ENCODE measurements at places on chromosomes 7 and 10.

- no peak for DNase-seq
These were observed 301.9 kb upstream of the DGKB start for GRCh38 chr7:15204421-15204820.

- no peak for DNase-seq
These were observed 80.1 kb downstream of the TCERG1L start for GRCh38 chr10:131231323-131231964.

- DNase-seq: peak; percentile 58
These were observed 201.0 kb upstream of the TPK1 start for GRCh38 chr7:145036604-145037405.

GRCh38 chr10:110144507-110144906, 62.9 kb upstream of the MXI1 start:
- DNase-seq: no peak

- DNase-seq: no peak
These were observed 39.4 kb upstream of the PHF14 start for GRCh38 chr7:10934292-10934691.

GRCh38 chr7:1846331-1847065, 176.4 kb downstream of the ELFN1 start:
- DNase-seq: no peak

DNA sequence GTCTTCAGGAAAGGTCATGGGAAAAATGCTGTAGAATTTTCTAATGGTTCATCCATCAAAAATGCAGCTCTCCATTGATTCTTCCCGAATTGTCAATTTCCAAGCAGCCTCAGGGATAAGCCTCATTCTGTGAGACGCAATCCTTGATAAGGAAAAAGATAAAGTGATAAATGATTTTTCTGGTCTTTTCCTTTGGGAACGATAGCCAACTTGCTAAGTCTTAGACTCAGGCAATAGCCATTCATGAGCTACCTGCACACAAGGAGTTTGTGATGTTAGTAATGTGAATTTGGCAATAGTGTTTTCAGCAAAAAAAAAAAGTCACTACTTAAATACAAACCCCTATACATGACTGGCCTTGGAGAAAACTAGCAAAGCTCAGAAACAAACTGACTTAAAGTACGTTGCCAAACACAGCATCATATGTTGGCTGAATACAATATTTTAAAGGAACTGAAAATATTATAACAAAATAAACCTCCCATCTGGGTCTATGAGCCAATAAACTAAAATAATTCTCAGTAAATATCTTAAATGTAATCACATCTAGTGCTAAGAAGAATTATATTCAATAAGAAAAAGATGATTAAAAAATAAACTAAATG, 75.5 kb downstream of the KLF6 start:
- DNase-seq: no peak

DNA sequence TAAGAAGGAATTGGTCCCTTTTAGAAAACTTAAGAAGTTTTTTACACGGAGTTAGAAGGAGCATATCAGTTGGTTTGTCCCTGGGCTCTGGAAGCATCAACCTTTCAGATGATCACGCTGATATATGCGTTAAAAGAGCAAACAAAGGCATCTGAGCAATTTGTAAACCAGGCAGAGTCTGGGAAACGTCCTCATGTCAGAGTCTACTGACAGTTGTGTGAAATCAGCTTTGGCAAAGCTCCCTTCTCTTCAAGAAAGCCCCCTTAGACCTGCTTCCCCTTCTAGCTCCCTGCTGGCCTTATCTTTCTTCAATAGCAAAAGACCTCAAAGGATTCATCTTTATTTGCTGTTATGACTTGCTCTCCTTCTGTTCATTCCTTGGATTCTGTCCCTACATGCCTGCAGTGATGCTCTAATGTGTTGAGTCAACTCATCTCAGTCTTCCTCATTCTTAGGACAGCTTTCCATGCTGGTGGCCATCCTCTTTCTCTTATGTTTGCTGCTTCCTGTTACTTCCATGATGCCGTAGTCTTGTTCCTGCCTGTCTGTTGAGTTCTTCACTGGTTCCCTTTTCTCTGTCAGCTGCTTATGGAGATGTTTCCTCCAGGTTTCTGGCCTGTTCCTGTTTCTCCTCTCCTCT, 106.5 kb upstream of the BMPER start:
- no peak for DNase-seq

DNA sequence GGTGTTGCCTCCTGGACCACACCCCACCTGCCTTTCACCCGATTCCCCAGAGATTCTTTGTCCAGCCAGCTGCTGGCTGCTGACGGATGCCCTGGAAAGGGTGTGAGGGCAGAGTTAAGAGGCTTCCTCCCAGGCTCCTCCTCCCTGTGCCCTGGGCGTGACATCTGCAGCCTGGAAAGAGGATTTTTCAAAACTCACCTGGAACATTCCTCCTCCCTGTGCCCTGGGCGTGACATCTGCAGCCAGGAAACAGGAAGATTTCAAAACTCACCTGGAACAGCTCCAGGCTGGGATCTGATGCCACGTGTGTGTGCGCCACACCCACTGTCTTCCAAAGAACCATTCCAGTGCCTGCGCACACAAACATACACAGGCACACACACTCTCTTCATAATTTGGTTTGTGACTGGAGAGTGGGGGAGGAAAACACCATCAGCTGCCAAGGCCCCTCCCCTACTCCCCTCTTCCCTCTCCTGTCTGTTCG, 5.2 kb downstream of the MARVELD1 start:
- peak; percentile 94 for DNase-seq

- DNase-seq: no peak
These were observed 81.6 kb downstream of the DNAJB6 start for GRCh38 chr7:157418204-157419034.

DNA sequence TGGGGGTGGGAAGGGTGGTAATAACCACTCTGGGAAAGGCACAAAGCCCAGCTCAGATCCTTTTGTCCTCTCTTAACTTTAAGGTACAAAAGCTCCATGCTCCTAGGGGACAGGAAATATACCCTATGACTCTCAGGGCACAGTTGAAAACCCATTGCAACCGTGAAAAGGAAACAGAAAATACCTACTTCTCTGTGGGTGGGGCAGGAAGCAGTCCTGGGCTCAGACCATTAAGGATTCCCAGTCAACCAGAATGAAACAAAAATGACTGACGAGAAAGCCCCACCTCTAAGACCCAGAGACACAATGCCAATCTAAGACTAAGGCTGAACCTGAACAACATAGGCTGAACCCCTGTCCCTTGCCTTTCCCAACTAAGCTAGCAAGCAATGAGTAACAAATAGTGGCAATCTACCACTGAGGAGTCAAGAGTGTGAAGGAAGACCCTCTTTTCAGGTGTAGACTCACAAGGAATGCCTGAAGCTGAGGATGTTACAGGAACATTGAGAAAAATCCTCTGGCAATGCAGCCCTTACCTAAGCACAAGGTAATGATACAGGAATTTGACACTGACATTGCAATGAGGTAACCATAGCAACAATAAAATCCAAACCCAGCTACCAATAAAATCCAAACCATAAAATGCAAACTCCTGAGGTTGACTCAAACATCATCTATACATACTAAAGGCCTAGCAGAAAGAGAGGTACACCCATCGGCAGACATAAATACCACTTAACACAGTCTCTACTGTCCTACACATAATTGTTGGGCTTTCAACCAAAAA, 380.1 kb downstream of the HPSE2 start:
- DNase-seq: no peak

DNA sequence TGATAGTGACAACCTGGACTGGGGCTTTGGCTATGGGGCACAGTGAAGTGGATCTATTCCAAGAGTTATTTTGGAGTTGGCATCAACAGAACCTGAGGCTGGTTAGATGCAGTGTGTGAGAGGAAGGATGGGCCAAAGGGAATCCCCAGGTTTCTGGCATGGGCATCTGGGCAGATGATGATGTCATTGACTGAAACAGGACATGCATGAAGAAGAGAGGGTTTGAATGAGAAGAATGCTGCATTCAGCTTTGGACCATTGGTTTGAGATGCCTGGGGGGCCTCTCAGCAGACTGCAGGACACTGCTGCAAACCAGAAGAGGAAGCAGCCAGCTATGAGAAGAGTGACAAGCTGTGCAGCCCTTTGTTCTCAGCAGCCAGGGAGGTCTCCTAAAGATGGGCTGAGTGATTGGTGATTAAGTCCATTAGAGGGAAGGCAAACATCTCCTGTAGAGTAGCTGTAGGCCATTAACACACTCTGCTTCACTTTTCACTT, 23.1 kb upstream of the PIK3CG start:
- no peak for DNase-seq

DNA sequence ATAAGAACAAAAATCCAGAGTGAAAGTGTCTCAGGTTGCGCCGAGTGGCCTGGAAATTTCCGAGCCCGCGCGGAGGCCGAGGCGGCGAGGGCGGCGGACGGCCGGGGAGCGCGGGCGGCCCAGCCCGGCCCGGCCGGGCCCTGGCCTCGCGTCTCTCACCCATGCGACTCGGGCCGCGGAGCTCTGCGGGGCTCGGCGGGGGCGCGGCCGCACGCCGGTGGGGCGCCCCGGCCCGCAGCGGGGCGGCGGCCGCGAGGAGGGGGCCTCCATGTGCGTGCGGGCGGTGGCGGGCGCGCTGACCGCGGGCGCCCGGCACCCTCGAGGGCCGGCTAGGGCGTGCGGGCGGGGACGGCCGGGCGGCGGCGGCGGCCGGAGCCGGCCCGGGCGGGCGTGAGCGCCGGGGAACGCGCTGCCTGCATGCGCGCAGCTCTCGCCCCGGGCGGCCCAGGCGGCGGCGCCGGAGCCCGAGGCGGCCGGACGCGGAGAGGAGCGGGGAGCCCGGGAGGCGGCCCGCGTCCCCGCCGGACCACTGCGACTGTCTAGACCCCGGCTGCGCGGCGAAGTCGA, 302 bp upstream of the EN2 start:
- no peak for DNase-seq

- DNase-seq: no peak
These were observed 111.5 kb upstream of the SVIL start for GRCh38 chr10:29746080-29746797.

DNA sequence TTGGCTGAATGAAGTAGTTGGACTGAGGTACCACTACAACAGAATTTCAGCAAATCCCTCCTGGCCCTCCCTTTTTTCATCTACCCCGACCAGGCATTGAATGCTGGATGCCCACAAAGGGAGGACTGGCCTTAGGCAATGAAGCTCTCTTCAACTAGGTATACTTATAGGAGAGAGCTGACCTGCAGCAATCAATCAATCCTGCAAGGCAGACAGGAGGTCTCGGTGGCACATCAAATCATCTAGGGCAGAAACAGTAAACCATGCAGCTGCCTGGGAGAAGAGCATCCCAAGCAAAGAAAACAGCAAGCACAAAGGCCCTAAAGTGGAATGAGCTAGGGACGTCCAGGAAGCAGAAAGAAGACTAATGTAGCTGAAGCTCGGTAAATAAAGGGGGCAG, 2.4 kb upstream of the ABRAXAS2 start:
- no peak for DNase-seq

- DNase-seq: no peak
These were observed 24.3 kb downstream of the PRLHR start for GRCh38 chr10:118571123-118571522.

DNA sequence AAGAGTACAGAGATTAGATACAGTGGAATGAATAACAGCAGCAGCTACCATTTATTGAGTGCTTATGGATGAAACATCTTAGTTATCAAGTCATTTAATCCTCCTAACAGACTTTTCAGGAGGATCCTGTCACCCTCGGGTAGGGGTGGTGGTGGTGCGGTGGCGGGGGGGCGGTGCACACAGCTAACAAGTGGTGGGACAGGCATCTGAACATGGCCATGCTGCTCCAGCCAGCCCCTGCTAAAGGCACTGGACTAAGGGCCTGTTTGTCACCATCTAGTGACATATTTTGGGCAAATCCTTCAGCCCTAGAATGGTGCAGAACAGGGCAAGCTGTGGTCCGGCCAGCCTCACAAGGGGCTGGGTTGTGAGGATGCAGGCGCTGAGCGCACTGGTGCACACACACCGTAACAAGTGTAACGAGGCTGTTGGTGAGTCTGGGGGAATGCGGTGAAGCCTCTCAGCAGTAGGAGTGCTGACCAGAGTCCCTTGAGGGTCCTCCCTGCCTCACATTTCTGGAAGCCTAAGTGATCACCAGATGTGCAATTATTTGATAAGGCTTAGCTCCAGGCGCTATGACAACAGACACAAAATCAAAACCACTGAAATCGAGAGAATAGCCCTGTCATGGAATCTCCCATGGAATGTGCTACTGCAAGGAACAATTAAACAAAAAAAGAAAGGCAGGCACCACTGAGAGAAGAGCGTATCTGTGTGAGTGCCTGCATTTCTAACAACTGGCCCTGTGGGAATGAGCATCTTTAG, 102.2 kb downstream of the RNF216 start:
- DNase-seq: no peak

- DNase-seq: no peak
These were observed 676.7 kb downstream of the PCDH15 start for GRCh38 chr10:54124209-54124885.

- no peak for DNase-seq
These were observed 40.6 kb upstream of the NPFFR1 start for GRCh38 chr10:70324339-70324861.

DNA sequence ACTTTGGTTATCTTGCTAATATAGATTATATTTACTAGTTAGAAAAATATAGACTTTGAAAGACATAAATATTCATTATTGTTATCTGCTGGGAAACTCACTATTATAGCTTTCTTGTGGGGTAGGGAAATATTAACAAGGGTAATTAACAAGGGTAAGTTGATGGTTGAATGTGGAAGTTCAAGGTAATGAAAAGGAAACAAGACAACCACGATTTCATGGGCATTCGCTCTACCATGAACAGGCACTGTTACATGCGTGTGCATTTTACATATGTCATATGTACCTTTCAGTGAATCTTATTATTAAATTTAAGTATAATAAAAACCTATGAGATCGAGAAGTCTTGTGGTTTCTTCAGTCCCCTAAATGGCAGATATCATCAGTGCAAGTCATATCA, 251.0 kb upstream of the IMMP2L start:
- no peak for DNase-seq

DNA sequence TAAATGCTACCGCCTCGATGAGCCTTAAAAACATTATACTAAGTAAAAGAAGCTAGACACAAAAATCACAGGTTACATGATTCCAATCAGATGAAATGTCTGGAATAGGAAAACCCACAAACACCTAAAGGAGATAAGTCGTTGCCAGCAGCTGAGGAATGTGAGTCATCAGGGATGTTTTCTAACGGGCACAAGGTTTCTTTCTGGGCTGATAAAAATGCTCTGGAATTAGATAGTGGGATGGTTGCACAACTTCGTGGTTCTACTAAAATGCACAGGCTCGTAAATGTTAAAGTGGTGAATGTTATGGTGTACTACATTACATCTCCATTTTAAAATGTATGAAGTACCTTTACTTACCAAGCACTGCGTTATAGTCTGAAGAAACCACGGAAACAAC, 9.7 kb downstream of the ABLIM1 start:
- DNase-seq: no peak

- peak; percentile 95 for DNase-seq
These were observed 234.0 kb downstream of the SNX10 start for GRCh38 chr7:26525398-26526264.

DNA sequence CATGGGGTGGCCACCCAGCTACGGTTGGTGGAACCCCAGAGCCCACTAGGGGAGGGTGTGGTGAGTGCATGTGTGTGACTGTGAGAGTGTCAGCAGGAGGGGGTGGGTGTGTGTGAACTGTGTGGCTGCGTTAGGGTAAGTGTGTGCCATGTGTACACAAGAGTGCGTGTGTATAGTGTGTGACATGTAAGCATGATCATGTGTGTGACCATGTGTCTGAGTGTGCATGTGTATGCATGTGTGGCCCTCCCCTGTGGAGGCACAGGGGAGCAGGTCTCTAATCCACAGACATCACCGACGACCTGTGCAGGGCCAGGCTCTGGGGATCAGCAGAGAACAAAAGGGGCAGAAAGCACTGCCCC, 3.5 kb upstream of the CFAP46 start:
- no peak for DNase-seq
